ENCODE measurements at places on chromosomes 5 and 9.

- no peak for DNase-seq
These were observed 7.8 kb upstream of the C9orf40 start for GRCh38 chr9:74960561-74960960.

DNA sequence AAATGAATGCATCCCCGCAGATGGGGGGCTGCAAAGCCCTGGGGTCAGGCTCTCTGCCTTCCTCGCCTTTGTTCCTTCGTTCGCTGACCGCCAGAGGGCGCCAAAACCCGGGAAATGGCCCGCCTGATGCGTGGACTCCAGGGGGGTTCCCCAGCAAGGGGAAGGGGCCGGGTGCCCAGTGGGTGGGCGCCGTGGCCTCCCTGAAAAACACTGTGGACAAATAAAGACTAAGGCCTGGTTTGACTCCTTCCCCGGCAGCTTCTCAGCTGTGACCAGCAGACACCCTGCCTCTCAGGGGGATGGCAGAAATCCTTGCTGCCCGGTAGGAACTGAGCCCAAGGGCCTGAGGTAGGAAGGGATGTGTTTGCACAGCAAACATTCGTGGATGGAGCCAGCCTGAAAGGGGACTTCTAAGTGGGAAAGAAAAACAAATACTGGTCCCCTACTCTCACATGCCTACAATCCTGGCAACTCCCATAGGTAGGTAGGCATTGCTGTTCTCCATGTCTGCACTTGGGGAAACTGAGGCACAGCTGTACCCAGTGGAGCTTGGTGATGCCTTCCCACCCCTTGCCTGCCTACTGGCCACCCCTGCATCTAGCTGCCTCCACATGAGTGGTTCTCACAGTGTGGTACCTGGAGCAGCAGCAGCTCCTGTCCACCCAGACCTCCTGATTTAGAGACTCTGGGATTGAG is 57.7 kb downstream of the DUSP1 start:
- DNase-seq = no peak

DNA sequence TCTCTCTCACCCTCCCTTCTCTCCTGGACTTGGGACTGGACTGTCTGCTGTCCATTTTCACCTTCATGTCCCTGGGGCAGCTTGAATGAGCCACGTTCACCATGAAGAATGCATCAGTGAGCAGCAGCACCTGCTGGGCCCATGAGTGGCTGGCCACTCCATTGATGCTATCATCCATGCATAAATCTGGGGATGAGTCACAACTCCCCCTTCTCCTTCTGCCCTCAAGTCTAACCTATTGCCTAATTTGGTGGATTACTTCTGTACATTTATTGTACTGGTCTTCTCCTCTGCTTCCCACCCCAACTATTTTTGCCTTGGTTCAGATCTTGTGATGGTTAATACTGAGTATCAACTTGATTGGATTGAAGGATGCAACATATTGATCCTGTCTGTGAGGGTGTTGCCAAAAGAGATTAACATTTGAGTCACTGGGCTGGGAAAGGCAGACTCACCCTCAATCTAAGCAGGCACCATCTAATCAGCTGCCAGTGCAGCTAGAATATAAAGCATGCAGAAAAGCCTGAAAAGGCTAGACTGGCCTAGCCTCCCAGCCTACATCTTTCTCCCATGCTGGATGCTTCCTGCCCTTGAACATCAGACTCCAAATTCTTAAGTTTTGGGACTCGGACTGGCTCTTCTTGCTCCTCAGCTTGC is 46.7 kb downstream of the GDNF start:
- DNase-seq = no peak

GRCh38 chr5:130032807-130033206 is 128.5 kb downstream of the CHSY3 start:
- DNase-seq = no peak

GRCh38 chr5:84248013-84248412 is 136.7 kb downstream of the EDIL3 start:
- no peak for DNase-seq

DNA sequence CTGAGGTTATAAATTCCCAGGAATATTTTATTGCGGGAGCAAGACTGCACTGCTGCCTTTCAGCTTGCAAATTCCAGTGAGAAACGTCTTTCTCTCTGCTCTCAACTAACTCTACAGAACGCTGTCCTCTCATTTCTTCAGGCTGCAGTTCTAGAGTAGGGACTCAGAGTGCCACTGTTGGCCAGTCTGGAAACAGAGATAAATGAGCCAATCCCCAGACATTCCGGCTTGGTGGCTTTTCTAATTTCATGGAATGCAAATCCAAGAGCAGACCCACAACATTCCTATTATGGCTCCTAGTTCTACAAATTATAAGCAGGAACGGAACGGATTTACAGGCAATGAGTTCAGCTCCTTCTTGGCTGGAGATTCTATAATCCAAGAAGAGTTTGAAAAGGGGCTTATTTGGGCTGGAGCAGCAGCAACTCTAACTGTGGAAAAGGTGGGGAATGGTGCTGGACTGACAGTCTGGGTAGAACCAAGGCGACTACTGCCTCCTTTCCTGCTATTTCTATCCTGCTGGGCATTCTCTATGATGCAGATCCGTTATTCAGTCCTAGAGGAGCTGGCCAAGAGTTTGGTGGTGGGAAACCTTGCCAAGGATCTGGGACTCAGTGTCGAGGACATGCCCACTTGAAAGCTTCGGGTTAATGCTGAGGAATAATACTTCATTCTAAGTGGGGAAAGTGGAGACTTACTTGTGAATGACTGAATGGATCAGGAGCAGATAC is 9.3 kb downstream of the PCDHGA12 start:
- DNase-seq = no peak

GRCh38 chr5:30040488-30041118 is 1152.9 kb upstream of the CDH6 start:
- no peak for DNase-seq

DNA sequence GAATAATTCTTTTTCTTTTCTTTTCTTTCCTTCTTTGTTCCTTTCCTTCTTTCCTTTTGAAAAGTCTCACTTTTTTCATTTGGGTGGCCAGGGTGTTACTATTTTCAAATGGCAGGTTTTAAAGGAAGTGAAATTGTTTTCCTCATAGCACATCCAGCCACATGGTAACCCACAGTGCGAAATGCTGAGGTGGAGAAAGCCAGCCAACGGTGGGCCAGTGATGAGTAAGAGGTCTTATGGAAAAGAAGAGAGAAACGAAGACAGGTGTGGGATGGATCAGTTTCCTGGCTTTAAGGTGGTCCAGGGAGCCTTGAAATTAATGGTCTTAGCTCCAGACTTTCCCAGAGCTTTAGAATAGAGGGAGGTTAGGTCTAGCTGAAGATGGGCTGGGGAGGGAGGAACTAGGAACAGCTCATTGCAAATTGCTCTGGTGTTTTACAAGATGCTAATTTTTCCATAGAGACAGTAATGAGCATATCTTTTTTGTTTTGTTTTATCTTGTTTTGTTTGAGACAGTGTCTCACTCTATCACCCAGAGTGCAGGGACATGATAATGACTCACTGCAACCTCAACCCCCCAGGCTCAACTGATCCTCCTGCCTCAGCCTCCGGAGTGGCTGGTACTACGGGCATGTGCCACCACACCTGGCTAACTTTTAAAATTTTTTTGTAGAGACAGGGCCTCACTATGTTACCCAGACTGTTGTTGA is 17.8 kb downstream of the ITK start:
- no peak for DNase-seq

- no peak for DNase-seq
These were observed 145.3 kb downstream of the HINT1 start for GRCh38 chr5:131019601-131020315.

DNA sequence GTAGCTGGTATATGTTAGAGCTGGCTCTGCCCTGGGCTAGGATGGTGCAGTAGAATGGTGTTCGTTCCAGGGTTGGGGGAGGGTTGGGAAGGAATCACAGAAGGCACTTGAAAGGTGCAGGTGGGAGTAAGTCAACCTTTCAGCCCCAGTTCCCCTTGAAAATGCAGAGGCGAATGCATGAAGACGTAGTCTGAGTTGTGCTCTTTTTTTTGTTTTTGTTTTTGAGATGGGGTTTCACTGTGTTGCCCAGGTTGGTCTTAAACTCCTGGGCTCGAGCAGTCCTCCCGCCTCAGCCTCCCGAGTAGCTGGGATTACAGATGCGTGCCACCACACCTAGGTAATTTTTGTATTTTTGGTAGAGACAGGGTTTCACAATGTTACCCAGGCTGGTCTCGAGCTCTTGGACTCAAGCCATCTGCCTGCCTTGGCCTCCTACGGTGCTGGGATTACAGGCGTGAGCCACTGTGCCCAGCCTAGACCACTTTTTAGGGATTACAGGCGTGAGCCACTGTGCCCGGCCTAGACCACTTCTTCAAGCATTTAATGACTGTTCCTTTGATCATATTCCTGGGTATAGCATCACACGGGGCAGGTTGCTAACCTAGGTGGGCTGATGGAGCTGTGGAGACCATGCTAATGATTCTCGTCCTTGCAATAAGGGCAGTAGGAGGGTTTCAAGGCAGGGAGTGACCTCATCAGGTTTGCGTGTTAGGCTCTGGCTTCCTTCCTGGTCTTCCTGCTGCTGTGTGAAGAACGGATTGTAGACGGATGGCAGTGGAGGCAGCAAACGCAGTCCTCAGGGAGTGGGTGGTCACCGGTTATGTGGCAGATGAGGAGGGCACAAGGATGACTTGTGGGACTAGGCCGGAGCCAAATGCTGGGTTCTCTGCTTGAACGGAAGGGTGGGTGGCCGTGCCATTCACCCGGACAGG is 13.7 kb downstream of the EHMT1 start:
- DNase-seq = no peak

- DNase-seq = no peak
These were observed 20.2 kb upstream of the WHRN start for GRCh38 chr9:114525513-114525912.

DNA sequence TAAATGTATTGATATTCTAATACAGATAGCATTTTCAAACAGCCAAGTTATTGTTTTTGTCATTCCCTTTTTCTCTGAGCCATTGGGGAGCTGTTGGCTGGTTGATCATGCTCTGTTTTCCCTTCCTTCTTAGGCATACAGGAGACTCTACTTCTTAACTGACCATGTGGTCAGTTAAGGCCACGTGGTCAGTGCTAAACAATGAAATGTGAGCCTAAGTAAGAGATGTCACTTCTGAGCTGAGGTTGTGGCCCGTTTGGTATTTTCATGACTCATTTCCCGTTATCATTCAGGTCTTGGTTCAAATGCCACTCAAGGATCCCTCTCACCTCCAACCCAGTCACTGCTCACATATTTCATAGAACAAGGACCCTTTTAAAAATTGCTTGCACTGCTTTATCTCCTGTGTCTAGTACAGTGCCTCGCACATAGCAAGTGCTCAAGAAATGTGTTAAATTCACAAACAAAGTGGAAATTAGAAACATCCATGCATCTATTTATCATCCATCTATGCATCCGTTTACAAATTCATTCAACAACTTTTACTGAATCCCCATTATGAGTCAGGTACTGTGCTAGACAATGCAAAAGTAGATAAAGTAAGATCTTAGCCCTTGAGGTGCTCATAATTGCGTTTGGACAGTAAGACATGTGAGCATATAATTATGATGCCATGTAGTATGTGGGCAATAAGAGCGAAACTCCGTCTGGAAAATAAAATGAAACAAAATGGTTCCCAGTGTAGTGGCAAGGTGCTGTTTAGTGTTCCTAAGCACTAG is 50.7 kb downstream of the ARRDC3 start:
- DNase-seq = no peak

DNA sequence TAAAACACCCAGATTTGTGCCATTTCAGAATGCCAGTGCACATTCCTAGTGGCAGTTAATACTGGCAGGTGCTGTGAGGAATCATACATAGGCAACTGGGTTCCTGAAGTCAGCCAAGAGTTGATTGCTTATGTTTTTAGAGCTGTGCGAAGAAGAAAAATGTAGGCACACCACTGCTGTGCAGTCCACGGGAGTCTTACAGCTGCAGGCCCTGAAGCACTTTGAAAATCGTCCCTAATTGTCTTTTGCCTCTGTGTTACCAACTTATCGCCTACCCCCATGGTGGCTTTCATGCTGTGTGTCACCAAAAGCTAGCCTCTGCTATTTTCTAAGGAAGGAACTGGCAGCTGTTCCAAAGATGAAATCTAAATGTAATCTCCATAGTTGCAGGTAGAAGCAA is 263.9 kb downstream of the ARRDC3 start:
- DNase-seq = no peak
